ENCODE measurements at places on chromosomes 13 and 19.

DNA sequence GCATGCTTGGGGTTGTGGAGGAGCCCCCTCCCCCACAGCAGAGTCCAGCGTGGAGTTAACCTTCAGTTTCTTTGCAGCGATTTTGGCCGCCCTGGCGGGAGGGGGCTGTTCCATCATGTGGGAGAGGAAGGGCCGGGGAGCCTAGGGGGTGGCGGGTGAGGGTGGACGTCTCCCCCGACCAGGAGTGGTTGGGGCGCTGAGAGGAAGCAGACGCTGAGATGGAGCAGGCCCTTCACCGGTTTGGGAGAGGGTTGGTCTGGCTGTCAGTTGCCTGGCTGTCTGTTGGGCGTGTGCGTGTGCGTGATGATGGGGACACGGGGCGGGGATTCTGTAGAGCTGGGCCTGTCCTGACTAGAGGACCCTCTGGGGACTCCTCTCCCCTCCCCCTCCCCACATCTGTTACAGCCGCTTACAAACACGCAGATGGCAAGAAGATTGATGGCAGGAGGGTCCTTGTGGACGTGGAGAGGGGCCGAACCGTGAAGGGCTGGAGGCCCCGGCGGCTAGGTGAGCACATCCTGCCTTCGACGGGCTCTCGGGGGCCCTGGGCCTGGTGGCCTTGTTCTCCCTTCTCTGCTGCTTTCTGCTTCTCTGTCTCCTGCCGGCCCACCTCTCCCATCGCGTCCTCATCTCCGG, 9.8 kb upstream of the LIN7B start:
- H3K4me3 ChIP-seq, result no peak overlapping the region
- H3K4me1 ChIP-seq, result no peaks in the 10 kb centered on the region
- H3K27ac ChIP-seq, result no peak overlapping the region
- peaks cover 43% of the 10 kb centered on the region for H3K36me3 ChIP-seq

- no peak overlapping the region for H3K4me3 ChIP-seq
- no peaks in the 10 kb centered on the region for H3K4me1 ChIP-seq
- H3K36me3 ChIP-seq, result no peaks in the 10 kb centered on the region
- H3K27me3 ChIP-seq, result no peaks in the 10 kb centered on the region
- no peak overlapping the region for H3K27ac ChIP-seq
Observed at GRCh38 chr13:97761796-97762540, 191.5 kb upstream of the IPO5 start.

DNA sequence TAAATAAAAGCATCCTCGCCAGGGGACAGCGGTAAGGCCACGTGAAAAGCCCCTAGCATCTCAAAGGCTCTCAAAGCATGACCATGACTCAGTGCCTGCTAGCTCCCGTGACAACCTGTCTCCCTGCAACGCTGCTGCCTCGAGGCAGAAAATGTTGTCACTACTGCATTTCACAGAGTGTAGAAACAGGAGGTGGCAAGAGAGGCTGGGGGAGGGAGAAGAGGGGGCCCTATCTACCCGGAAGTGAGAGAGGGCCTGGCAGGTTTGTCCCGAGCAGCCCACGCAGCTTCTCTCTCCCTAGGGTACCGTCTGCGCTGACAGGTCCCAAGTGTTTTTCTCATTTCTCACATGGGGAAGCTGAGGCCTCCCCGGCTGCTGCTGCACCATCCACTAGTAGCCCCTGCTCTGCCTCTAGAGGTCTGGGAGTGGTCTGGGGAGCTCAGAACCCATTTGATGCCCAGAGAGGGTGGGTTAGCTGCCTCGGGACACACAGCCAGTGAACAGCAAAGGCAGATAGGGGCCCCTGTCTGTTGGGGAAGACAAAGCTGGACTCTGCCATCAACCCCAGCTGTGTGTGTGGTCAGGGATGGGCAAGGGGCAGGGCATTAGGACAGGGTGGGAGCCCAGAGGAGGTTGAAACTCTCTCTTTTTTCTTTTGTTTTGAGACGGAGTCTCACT, 3.7 kb downstream of the TINCR start:
- peaks cover 13% of the 10 kb centered on the region for H3K27me3 ChIP-seq
- H3K4me3 ChIP-seq, result no peak overlapping the region
- no peak overlapping the region for H3K27ac ChIP-seq
- no peaks in the 10 kb centered on the region for H3K36me3 ChIP-seq

- DNase-seq, result no peak
- H3K4me3 ChIP-seq, result no peak overlapping the region
- no peak overlapping the region for H3K27ac ChIP-seq
Observed at GRCh38 chr19:14412996-14413692, 6.0 kb downstream of the DDX39A start.

- DNase-seq, result no peak
- H3K27ac ChIP-seq, result no peak overlapping the region
- no peaks in the 10 kb centered on the region for H3K27me3 ChIP-seq
- H3K4me1 ChIP-seq, result peaks cover 48% of the 10 kb centered on the region
- H3K36me3 ChIP-seq, result peaks cover 41% of the 10 kb centered on the region
Observed at GRCh38 chr13:114264886-114265611, 16.4 kb upstream of the UPF3A start.

DNA sequence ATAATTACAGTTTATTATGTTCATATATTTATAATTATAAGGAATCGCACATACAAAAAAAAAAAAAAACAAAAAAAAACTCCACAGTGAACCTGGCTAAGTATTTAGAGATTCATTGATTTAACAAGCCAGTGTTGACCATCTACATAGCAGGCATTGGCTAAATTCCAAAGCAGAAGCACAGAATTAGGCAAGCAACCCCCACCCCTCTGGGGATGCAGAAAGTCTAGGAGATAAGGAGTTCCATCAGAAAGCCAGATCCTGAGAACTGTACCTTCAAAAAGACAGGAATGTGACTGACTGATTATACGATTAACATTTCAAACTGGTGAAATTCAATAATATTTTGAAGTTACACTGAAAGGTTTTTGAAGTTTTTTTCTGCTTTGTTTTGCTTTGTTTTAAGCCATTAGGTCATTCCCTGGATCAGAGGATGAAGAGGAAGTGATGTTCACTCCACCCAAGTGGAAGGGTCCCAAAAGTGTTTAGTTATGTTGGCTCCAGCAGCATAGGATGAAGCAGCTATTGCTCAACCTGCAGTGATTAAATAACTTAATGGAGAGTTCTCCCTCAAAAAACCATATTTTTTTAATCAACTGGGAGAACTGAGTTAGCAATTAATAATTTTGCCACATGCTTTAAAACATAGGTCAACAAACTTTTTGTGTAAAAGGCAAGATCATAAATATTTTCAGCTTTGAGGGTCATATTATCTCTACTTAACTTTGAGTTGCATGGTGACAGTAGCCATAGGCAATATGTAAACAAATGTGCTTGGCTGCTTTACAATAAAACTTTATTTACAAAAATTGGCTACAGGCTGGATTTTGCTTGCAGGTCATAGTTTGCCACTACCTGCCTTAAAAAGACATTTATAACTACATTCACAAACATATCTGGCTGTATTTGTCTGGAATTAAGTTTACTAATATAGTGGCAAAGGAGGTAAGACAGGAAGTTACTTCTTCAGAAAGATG, 49.6 kb downstream of the DOCK9 start:
- no peak overlapping the region for H3K4me3 ChIP-seq
- DNase-seq, result no peak
- H3K4me1 ChIP-seq, result peaks cover 5% of the 10 kb centered on the region
- H3K36me3 ChIP-seq, result peaks cover 5% of the 10 kb centered on the region

GRCh38 chr13:24652359-24652758, 27.8 kb upstream of the ATP12A start:
- no peak for DNase-seq
- H3K4me3 ChIP-seq, result no peak overlapping the region
- no peaks in the 10 kb centered on the region for H3K27me3 ChIP-seq
- no peaks in the 10 kb centered on the region for H3K36me3 ChIP-seq
- no peaks in the 10 kb centered on the region for H3K4me1 ChIP-seq
- no peak overlapping the region for H3K27ac ChIP-seq

- no peak overlapping the region for H3K4me3 ChIP-seq
- no peaks in the 10 kb centered on the region for H3K4me1 ChIP-seq
- no peaks in the 10 kb centered on the region for H3K27me3 ChIP-seq
- no peak overlapping the region for H3K27ac ChIP-seq
Observed at GRCh38 chr19:29922972-29923371, 19.1 kb upstream of the URI1 start.

DNA sequence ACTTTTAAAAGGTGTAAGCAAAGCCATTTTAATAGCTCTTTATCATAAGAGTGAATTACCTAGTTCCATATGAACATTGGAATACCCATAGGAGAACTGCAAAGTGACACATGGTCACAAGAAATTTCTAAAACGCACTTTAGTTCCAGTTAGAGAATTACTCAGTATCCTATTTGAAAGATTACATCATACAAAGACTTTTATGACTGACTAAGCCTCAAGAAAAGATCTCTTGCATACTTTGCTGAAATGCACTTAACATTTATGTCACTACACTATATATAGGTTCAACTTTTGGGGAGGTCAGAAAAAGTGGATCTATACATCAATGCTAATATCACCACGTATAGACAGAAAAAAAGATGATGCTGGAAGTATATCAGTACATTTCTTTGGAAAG, 7.1 kb downstream of the PCDH9 start:
- H3K4me3 ChIP-seq, result no peak overlapping the region
- H3K27ac ChIP-seq, result no peak overlapping the region
- no peak for DNase-seq
- peaks cover 4% of the 10 kb centered on the region for H3K27me3 ChIP-seq
- no peaks in the 10 kb centered on the region for H3K4me1 ChIP-seq

DNA sequence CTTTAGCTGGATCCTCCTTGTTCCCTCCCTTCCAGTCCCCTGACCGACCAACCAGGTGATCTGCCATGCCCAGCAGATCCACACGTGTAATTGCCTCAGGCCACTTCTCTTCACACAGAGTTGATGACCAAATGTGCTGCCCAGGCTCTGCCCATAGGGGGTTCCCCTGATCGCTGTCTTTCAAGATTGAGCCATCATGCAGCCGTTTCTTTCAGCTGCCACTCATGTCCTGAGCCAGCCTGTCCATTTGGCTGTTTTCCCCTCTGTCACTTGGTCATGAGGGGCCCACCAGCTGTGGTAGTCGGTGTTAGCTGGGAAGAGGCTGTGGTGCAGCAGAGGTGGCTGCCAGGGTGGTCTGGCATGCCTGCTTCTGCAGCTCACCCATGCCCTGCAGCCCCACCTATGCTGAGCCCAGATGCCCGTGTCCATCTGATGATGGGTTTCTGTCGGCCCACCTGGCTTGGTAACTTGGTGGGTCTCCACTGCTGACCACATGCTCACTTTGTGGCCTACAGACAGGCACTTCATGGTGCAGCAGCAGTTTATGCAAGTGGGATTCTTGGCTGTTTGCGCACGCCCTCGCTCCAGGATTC, 35.6 kb upstream of the GPR183 start:
- H3K4me1 ChIP-seq, result peaks cover 73% of the 10 kb centered on the region
- no peak overlapping the region for H3K27ac ChIP-seq

GRCh38 chr19:10712045-10712444, 5.8 kb upstream of the DNM2 start:
- no peak overlapping the region for H3K4me3 ChIP-seq
- H3K27me3 ChIP-seq, result no peaks in the 10 kb centered on the region
- no peak for DNase-seq
- no peaks in the 10 kb centered on the region for H3K36me3 ChIP-seq
